ENCODE measurements at places on chromosomes 4 and X.
A peak's percentile ranks its signal among the peaks of the same experiment; 100 is the strongest.

DNA sequence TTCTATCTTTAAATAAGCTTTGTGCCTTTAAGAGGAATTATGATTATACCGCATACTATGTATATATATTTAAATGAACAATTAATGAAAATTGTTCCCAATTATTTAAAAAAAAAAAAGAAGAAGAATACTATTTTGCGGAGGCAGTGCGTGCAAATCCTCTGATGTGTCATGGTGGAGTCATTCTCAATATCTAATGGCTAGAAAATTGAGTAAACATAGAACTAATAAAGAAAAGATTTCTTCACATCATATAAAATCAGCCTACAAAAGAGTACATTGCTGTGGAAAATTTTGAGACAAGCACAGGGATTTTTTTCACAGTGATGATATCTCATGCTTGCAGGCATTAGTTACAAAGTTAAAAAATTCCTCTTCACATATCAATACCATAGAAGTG, 2.6 kb upstream of the EREG start:
- DNase-seq = no peak

DNA sequence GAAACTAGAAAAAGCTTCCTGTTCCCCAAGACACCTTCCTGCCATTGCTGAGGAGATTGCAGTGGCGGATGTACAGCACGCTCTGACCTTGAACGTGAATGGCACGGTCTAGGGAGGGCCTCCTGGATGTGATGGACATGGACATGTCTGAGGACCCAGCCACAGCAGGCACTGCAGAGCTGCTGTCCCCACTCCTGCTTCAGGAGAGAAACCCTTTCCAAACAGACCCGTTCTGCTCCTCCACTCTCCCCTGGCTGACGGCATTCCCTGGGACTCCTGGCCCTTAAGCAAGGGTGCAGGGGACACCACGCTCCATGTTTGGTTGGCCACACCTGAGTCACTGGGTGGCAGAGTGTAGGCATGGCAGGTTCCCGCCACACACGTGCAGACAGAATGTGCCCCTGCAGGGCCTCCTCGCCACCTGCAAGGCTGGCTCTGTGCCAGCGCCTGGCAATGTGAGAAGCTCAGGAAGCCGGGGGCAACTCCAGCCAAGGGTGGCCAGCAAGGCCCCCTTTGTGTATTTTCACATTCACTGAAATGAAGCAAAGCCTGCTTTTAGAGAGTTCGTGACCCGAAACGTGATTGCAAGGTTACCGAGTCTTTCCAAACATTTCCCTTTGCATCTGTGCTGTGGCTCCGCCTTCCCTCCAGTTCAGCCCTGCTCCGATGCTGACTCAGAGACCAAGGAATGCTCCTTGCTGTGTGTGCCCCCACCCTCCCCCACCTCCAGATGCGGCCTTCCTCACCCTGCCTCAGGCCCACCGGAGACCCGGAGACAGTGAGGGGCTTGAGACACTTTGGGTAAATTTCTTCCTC, 46.1 kb downstream of the HTRA3 start:
- no peak for DNase-seq

GRCh38 chrX:150512461-150512901, 55.9 kb upstream of the MTM1 start:
- DNase-seq = no peak

DNA sequence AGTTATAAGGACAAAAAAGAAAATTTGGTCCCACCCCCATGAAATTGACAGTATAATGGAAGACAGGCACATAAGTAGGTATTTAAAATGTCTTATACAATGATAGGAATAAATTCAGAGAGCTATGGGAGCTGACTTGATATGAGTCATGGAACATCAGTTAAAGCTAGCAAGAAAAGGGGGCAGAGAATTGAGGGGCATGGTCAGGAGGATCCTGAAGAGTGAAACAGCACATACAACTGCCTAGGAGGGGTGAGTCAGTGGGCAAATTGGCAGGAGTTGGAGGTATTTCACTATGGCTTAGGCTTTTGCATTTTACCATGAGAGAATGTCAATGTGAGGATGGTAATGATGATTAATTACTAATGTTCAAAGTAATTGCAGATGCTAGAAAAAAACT, 95.4 kb upstream of the BANK1 start:
- DNase-seq = no peak

- no peak for DNase-seq
Observed at GRCh38 chrX:46792810-46793188, 33.9 kb upstream of the SLC9A7 start.

DNA sequence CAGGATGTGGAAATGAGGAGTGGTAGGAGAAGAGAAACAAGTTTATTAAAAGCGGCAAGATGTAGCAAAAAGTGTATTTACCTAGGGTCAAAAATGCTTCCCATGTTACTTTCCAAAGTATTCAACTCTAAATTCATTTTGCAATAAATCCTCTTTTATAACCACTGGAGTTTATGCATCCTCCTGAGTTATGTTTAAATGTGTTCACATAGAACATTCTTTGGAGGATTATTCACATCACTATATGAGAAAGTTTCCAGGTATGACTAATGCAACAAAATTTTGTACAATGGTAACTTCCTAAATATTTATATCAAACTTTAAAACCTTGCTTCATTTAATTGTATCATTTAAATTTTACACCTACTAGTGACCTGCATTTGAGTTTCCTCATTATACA, 870.6 kb upstream of the SLIT2 start:
- DNase-seq = no peak

DNA sequence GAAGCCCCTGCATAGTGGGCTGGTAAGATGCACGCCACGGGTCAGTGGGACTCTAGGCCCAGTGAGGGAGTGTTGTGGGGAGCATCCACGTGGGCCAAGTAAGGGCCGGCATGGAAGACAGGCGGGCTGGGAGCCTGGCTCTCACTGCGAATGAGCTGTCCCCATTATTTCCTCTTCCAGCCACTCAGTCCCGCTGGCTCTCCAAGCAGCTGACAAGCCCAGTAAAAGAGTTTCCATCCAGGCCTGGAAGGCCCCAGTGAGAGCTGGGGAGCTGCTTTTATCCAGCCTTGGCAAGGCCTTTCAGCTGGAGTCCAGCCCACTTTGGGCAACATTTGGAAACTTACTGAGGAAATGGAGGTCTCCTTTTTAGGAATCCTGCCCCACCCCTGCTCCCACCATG, 24.9 kb downstream of the APLN start:
- DNase-seq = no peak

DNA sequence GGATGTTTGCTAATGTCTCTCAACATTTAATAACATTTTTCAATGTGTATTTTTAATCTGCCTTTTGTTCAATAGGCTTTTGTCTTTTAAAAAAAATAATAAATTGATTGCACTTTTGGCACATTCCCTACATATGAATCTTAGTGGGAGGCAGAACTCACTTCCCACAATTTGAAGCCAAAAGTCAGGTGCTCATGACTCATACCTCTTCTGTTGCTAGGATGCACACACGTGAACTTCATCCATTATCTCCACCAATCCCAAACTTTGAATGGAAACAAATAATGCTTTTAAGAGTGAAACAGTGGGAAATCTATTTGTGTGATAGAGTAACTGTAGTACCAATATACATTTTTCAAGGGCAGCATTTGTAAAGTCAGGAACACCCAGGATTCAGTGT, 260.5 kb downstream of the IQCM start:
- no peak for DNase-seq

- no peak for DNase-seq
Observed at GRCh38 chr4:183873409-183874185, 31.5 kb upstream of the STOX2 start.

DNA sequence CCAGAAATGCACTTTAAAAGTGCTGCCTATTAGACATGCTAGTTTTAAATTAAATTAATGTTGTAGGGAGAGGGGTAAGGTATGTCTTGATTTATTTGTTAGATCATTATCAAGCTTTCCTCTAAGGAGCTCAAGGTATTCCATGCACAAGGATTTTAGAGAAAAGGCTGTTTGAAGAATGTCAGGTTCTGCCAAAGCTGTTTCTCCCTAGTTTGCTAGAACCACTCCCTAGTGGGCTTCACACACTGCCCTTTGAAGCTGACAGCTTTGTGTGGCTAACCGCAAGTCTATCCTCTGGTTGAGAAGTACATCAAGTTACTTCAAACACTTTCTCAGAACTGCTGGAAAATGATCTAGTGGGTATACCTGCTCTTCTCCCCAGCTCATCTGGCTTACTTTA, 32.3 kb downstream of the RASL11B start:
- no peak for DNase-seq

- DNase-seq = no peak
Observed at GRCh38 chrX:109952050-109952449, 50.9 kb upstream of the TMEM164 start.

- DNase-seq = no peak
Observed at GRCh38 chr4:92733231-92733630, 429.5 kb downstream of the GRID2 start.

DNA sequence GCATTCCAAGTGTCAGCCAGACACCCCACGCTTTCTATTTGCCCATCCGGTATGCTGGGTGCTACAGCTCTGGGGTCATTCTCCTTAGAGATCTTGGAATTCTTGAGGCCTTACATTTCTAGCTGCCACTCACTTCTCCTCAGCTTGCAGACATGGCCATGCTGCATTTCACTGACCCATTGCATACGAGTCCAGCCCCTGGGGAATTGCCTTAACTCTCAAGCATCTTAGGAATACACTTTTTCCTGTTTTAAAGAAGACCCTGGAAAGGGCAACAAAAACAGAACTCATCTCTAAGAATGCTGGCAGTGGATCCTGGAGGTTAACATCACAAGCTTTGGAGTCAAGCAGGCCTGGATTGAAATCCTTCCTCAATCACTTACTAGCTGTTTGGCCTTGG, 122.0 kb upstream of the LNX1 start:
- no peak for DNase-seq

GRCh38 chr4:40908702-40909362, 159.1 kb downstream of the NSUN7 start:
- DNase-seq = peak; percentile 69

GRCh38 chr4:178198691-178199090, 756.5 kb upstream of the AGA start:
- DNase-seq = no peak

GRCh38 chr4:106312997-106313522, 2.9 kb downstream of the TBCK start:
- DNase-seq = no peak

GRCh38 chr4:152643153-152644035, 36.4 kb downstream of the TMEM154 start:
- DNase-seq = no peak

DNA sequence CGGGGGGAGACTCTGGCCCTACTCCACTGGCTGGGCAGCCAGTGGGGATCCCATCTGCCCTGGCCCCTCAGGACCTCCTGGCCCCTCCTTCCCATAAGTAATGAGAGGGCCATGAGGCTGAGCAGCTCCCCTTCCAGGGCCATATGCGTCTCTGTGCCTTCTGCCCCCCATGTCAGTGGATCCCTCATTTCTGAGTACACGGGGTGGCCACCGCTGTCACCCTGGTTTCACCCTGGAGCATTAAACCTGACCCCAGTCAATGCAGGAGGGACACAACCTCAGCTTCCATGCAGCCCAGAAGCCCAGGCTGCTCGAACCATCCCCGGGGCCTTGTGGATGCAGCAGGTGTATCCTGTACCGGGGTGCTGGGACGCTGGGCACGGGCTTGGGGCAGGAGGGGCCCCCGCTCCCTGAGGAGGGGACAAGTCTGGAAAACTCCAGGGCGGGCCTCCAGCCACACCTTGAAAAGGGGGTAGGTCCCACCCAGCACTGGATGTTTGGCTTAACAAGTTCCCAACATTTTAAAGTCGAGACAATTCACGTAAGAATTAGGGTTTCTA, 24.2 kb downstream of the ATP5ME start:
- no peak for DNase-seq

DNA sequence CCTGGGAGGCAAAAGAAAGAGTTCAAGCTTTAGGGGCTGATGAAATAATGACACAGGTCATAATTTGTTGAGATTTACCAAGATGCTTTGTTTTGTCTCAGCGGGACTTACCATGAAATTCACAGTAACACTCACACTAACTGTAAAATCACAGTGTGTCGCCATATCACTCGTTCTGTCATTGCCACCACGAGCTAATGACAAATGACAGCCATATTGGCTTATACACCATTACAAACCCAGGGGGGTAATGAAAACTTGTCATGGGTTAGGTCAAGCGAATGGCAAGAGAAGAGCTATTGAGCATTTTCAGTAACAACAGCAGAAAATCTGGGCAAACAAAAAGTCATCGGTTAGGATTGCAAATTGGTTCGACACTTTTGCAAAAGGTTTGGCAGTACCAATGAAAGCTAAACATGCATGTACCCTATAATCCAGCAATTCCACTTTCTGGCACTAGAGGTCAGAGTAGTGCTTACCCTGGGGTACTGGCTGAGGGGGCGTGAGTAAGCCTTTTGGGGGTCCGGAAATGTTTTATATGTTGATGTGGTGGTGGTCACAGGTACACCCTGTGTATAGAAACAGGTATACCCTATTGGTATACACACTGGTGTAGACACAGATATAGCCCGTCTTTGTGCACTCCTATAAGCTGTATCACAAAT, 83.9 kb upstream of the RAI2 start:
- DNase-seq = no peak

DNA sequence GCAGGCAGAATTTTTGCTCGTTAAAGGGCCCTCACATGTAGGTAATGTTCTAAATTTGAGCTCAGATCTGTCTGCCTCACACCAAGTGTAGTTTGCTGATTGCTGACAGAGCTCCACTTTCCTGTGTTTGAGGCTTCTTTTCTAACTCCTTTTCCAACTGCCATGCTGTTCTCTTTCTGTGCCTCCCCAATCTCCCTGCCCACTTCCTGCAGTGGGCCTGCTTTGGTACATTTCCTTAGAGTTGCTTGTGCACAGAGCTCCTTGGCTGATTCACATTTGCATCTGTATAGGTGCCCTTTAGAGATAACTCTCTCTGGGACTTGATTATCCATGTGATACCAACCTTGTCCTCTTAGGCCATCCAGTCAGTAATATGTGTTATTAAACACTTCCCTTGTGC, 4.5 kb downstream of the MED28 start:
- DNase-seq = no peak

GRCh38 chrX:101191217-101191750, 28.3 kb upstream of the DRP2 start:
- no peak for DNase-seq

DNA sequence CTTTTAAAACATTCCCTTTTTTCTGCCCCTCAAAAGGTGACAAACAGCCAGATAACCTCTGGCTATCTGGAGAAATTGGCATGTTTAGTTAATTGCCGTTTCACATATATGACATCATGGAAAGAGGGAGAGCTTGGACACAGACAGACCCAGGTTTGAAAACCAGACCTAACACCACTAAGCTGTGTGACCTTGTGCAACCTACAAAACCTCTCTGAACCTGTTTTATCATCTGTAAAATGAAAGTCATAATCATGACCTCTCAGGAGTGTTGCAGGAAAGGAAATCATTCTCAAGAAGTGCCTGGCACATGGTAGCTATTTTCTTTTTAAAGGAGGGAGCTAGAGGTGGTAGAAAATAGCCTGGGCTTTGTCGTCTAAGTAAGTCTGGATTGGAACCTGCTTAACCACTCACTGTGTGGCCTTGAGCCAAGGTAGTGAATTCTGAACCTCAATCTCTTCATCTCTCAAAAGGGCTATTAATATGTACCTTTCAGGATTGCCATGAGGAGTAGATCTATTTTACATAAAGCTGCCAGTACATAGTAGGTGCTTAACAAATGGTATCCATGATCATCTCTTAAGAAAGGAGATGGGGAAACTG, 363.5 kb downstream of the BCOR start:
- no peak for DNase-seq

- DNase-seq = no peak
Observed at GRCh38 chrX:70979136-70979762, 48.4 kb upstream of the SLC7A3 start.

All from stimulated activated CD4-positive, alpha-beta T cell treated with anti-CD3 and anti-CD28 coated beads, Interleukin-1b, Interleukin-23, amount 100 ng/mL, for 24 hours (primary cell).